ENCODE measurements at places on chromosomes 1 and 21. TPM values are rescaled to one million over a fixed set of nuclear protein-coding genes. Genes with fewer than 3 reads are reported as not detected.

Gene PIGR
- not detected for total RNA-seq

Gene CRNN
- not detected for total RNA-seq

Gene CATSPERE
- 1.3 TPM for total RNA-seq

Gene LCE1D
- not detected for total RNA-seq

Gene FNDC10
- 0.94 TPM for total RNA-seq

Gene SLC6A9
- total RNA-seq: 0.63 TPM

Gene ZNF678
- 4.7 TPM for total RNA-seq
